ENCODE measurements at places on chromosomes 12 and 14. TPM values are rescaled to one million over a fixed set of nuclear protein-coding genes. Genes with fewer than 3 reads are reported as not detected.

- DNase-seq: no peak
Measured at GRCh38 chr12:132276827-132277373, 52.5 kb downstream of the GALNT9 start.

DNA sequence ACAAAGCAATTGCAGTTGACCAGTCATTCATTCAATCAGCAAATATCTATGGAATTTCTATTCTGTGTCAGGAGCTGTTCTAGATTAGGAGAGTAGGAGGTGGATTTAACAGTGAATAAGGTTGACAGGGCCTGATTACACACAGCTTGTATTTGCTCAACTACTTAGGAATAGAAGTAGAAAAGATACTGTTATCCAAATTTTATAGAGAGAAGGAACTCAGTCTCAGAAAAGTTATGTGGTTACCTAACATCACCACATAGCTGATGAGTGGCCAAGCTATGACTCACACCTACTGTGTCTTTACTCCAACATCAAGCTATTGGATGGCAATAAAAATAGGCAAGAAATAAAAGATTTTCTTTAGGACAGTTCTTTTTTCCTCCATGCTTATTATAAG is 374.8 kb downstream of the RMST start:
- no peak for DNase-seq

DNA sequence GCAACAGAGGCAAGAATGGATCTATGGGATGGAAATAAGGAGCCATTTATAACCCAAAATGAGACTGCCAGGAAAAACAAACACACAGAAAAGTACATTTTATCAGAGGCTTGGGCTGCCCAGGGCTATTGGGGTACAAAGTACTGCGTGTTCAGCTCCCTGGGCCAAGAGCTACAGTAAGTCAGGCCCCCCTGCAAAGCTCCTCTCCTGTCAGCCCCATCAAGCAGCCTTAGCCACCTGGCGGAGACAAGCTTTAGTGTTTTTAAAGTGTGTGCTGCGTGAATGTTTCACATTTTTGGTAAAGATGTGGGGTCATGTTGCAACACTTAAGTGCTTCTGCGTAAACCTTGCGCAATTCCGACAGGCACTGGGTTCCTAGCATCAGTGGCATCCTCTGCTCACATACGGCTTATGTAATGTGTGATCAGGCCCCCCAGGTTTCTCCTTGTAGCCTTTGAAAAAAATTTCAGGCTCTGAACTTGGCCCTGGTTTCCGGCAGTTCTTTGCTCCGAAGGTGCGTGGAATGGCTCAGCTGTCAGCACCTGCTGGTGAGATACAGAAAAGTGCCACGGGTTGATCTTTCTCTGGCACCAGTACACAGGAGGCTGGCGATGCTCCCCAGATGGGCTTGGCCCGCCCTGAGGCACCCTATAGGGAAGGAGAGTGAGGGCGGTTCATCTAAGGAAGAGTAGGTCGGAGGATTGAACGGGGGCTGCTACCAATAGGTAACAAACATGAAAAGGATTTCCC is 198.7 kb upstream of the EEA1 start:
- no peak for DNase-seq

- DNase-seq: no peak
Measured at GRCh38 chr12:98741196-98741555, 96.1 kb downstream of the APAF1 start.

DNA sequence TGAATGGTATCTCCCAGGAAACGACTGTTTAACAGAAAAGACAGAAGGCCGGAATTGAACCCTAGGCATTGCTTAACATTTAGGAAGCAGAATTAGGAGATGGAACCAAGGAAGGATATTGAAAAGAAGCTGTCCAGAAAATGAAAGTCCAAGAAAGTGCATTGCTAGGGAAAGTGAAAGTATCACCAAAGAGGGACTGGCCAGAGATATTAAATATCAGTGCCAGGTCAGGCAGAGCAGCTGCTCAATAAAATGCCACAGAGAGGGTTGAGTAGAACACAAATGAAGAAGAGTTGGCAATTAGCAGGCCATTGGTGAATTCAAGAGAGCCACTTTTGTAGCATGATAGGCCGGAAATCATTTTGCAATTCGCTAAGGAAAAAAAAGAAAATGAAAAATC is 101.6 kb downstream of the CFAP54 start:
- no peak for DNase-seq

GRCh38 chr14:104794631-104794992 is 936 bp downstream of the AKT1 start:
- DNase-seq: no peak

DNA sequence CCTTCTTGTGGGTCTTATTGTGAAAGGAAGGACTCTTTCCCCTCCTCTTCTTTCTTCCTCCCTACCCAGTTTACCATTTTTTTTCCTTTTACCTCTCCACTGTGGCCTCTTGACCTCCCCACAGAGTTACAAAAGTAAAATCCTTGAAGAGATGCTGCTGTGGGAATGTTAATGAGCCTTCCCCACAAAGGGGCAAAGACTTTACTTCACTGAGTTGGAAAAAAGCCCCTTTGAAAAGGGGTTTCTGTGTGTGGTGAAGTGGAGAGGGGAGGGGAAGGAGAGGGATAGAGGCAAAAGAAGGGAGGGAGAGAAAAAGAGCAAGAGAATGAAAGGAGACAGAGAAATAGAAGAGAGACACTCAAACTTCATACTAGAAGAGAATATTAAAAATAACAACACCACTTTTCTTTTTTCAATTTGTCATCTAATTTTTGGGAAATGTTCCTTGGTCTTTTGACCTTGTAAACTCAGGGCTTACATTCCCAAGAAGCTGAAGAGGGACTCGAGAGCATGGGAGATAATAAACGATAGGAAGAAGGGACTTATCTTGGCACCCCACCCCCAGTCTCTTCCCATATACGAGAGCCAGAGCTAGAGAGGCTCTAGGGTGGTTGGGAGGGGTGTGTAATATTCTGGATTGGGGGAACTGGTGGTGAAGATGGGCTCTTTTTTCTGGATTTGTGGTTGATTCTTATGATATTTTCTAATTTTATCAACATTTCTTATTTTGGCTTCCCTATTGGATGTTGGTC is 13.2 kb upstream of the SALL2 start:
- DNase-seq: no peak

GRCh38 chr12:124397807-124398577 is 103.1 kb downstream of the RFLNA start:
- DNase-seq: no peak

- no peak for DNase-seq
Measured at GRCh38 chr12:40650038-40650704, 42.1 kb upstream of the CNTN1 start.

GRCh38 chr14:74389980-74390379 is 36.0 kb downstream of the SYNDIG1L start:
- no peak for DNase-seq

GRCh38 chr12:5442251-5443006 is 10.5 kb downstream of the NTF3 start:
- no peak for DNase-seq

DNA sequence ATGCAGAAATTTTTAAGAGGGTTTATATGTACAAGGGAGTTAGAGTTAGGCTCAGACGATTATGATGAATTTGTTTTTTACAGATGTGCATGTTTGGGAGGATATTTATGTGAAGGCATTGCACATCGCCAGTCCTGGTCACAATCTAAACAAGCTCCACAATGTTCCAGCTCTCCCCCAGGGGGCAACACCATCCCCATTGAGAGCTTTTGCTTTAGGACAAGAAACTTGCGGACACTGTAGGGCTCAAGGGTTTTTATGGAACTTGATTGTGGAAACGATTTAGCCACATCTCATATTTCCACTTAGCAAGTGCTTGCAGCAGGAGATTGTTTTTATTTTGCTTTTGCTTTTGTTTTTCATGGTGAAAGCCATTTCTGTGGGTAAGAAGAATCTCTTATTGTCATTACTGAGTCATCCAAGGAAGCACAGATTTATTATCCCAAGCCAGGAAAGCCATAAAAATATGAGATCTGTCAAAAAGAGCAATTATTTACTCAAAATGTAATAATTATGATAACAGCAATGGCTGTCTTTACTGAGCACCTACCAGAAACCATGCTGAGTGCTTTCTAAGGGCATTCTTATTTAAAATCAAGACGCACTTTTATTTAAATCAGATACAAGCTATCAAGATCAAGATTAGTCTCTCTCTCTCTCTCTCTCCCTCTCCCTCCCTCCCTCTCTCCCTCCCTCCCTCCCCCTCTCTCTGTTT is 276.7 kb upstream of the SRRM4 start:
- no peak for DNase-seq

GRCh38 chr12:58966939-58967338 is 46.6 kb upstream of the LRIG3 start:
- no peak for DNase-seq

DNA sequence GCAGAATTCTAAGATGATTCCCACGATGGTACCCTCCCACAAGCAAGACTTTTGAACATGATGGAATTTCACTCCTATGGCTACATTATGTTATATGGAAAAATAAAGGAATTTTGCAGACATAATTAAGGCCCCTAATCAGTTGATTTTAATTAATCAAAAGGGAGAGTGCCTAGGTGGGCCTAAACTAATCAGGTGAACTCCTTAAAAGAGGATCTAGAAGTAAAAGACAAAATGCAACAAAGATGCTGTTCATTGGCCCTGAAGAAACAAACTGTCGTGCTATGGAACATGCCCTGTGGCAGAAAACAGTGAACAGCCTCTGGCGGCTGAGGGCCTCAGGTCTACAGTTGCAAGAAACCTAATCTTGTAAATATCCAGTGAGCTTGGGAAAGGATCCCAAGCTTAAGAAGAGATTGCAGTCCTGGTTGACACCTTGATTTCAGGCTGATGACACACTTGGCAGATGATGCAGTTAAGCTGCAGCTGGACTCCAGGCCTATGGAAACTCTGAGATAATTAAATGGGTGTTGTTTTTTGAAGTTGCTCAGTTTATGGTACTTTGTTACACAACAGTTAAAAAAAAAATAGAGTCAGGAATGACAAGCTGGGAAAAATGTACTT is 13.8 kb downstream of the TMCC3 start:
- no peak for DNase-seq

DNA sequence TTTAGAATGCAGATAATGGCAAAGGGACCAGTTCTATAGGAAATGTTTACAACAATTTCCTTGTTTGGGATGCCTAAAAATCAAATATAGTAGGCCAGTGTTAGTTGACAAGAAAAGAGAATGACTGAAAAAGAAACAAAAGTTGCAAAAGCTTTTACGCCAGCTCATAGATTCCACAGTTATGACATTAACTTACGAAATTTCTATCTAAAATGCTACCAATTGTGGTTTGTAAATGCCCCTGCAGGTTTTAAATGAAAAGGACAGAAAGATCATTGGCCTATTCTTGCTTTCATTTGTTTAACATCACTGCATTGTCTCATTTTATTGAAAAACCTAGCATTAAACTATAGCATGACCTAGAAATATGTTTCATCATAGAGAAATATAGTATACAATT is 345.8 kb downstream of the CCDC91 start:
- DNase-seq: no peak

- no peak for DNase-seq
Measured at GRCh38 chr12:84124211-84124610, 788.4 kb downstream of the SLC6A15 start.

GRCh38 chr12:2806700-2807099 is 5.8 kb upstream of the ITFG2 start:
- no peak for DNase-seq

DNA sequence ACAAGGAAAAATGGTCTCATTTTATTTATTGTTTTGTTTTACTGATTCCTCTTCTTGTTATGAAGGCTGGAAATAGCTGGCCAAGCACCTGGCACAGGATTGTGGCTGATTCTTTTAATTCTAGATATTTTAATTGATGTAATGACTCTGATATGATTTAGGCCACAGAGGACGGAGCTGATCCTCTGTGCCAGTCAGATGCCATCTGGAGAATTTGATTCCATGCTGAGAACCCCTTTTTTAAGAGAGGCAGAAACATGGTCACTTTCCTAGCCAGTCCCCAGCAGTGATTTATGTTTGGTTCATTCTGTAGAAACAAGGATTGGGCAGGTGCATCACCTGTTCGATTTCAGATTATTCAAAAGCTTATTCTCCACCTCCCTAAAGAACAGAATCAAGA is 77.6 kb downstream of the STAB2 start:
- no peak for DNase-seq

DNA sequence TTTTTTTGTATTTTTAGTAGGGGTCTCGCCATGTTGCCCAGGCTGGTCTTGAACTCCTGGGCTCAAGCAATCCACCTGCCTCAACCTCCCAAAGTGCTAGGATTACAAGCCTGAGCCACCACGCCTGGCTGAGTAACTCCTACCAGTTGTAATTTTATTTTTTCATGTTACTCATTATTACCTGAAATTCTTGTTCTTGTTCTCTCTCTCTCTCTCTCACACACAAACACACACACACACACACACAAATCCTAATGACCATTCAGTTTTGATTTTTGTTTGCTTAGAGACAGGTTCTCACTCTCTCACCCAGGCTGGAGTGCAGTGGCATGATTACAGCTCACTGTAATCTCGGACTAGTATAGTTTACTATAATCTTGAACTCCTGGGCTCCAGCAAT is 30.2 kb downstream of the DNAL1 start:
- no peak for DNase-seq

SOAT2 gene
- 1.2 TPM for polyA plus RNA-seq

CD69 gene
- 1.4 TPM for polyA plus RNA-seq

SMCO2 gene
- polyA plus RNA-seq: 0.72 TPM

RAB2B gene
- 37.7 TPM for polyA plus RNA-seq

CHGA gene
- 1.1 TPM for polyA plus RNA-seq

CPSF6 gene
- polyA plus RNA-seq: 125 TPM

FANCM gene
- 15.1 TPM for polyA plus RNA-seq

TPPP2 gene
- 3.3 TPM for polyA plus RNA-seq

TEAD4 gene
- 17.9 TPM for polyA plus RNA-seq

GYS2 gene
- polyA plus RNA-seq: not detected

MYH6 gene
- polyA plus RNA-seq: 0.21 TPM
